Stimulated activated CD8-positive, alpha-beta memory T cell treated with anti-CD3 and anti-CD28 coated beads, Interleukin-4, amount 100 ng/mL, for 24 hours (primary cell): ENCODE measurements at places on chromosomes 2 and 18.

- no peak for DNase-seq
Observed at GRCh38 chr2:21363364-21363763, 239.6 kb downstream of the TDRD15 start.

- no peak for DNase-seq
Observed at GRCh38 chr18:435940-436339, 64.6 kb downstream of the COLEC12 start.

DNA sequence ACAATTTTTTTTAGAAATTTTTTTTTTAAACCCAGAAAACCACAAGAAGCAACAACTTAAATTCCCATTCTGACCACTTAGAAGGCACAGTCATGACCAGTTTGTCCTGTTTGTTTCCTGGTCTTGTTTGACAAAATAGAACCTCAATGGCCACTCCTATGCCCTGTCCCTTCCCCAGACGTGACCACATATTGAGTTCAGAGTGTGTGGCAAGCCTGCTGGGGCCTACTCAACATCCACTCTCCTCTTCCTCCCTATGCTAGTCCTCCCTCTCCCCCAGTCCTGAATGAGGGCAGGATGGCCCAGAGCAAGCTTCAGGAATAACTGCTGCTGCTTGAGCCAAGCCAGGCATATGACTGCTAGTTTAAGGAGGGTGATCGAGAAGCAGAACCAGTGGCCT, 89.6 kb downstream of the PRELID3A start:
- DNase-seq = no peak

GRCh38 chr2:133705287-133705686, 137.0 kb upstream of the NCKAP5 start:
- DNase-seq = no peak

DNA sequence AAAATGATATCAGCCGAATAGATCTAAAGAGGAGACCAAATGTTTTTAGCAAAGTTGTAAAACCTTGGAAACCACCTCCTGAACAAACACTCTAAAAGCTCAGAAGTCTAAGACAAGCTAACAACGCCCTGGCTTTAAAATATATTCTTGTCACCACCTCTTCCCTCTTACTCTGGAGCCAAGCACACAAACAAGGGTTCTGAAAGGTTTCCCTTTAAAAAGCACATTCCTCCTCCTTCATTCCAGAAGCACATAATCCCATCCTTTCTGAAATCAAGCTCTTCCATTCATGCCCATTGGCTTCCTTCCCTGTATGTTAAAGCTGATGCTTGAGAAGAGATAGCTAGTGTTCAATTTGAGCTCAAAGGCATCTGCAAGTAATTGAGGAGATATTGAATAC, 382.0 kb downstream of the LNPK start:
- no peak for DNase-seq

- DNase-seq = no peak
Observed at GRCh38 chr2:126953483-126953882, 54.8 kb downstream of the TEX51 start.

GRCh38 chr2:74304332-74305148, 38.7 kb downstream of the SLC4A5 start:
- DNase-seq = no peak

GRCh38 chr18:63183952-63184770, 135.4 kb downstream of the BCL2 start:
- no peak for DNase-seq

DNA sequence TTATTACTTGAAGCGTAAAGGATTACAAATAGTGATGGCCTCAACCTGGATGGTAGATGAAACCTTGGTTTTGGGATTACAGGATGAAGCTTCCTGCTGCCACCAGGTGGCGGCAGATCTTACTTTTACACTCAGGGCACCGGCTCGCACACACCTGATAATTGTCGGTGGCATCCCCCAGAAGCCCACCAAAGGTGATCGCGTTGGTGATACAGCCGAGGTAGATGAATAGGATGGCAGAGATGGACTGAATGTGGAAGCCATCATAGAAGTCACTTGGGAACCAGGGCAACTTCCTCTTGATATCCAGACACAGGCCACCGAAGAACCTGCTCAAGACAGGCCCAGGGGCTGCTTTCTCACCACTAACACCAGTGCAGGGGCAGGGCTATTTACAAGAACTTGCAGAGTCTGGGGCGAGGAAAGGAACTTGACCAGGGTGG, 51.8 kb downstream of the MTHFD2 start:
- peak; percentile 26 for DNase-seq

DNA sequence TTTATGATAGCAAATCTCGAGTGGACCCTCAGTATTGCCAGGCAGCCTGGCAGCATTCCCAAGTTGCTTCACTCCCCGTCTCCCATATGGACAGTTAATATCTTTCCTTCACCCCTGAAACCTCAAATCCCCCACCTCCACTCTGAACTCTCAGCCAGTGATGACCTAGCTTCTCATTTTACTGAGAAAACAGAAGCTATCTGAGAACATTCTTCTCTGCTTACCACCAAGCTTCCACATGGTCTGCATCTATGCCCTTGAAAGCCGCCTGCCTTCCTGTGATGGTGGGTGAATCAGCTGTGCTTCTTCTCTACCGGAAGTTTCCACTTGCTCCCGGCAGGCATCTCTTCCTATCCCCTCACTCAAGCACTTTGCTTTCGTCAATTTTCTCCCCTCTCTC, 529.2 kb downstream of the EPHA4 start:
- no peak for DNase-seq

GRCh38 chr2:119109866-119110265, 48.7 kb downstream of the C1QL2 start:
- DNase-seq = no peak

- no peak for DNase-seq
Observed at GRCh38 chr2:75522543-75523312, 38.0 kb downstream of the EVA1A start.

DNA sequence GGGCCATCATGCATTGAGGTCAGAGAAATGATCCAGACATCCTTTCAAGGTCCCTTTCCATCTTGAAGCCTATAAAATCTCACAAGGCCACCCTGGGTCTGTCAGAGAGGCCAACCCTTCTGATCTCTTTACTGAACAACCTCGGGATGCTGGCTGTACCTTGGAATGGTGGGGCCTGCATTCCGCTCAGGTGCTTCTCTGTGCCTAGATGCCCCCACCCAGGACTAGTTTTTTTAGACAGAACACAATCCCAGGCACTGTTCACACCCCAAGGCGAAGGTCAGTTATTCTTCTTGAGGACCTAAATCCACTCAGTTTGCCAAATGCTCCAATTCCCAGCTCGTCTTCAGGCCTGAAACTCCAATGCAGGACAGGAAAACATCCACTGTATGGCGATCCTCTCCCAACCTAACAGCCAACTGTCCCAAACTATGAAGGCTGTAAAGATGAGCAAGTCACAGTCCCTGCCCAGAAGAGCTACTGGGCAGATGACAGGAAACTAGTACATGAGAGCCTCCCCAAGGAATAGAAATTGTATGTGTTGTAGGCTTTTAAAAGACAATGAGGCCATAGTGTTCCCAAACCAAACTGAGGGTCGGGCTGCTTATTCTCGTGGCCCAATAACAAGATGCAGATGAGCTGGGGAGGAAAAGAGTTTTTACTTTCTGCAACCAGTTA, 154.4 kb upstream of the ACAA2 start:
- DNase-seq = no peak

DNA sequence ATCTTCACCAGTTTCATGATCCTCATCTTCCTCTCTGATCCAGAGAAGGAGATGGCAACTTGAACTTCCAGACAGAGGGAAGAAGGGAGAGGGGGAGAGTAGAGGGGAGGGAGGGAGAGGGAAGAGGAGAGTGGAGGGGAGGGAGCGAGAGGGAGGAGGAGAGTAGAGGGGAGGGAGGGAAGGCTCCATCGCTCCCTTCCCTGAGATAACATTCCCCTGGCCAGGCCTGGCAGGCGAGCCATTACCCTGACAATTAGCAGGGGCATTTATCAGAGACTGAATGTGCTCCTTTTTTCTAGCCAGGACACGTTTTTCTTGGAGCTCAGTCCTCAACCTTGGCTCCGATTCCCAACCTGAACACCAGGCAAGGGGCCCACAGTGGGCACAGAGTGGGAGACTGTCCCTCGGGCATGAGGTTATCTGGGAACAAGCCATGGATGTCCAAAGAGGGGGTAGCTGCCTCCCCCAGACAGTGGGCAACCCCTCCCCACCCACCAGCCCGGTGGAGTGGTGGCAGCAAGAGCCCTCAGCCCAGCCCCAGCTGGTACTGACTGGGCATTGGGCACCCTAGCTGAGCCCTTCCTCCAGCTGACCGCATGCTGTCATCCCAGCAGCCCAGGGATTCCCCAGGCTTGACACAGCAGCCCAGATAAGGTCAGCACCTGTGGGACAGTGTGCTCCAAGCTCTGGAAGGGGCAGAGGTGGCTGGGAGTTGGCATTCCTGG, 81.8 kb downstream of the TNS1 start:
- no peak for DNase-seq

GRCh38 chr18:45402485-45403056, 212.7 kb upstream of the SLC14A2 start:
- DNase-seq = no peak

DNA sequence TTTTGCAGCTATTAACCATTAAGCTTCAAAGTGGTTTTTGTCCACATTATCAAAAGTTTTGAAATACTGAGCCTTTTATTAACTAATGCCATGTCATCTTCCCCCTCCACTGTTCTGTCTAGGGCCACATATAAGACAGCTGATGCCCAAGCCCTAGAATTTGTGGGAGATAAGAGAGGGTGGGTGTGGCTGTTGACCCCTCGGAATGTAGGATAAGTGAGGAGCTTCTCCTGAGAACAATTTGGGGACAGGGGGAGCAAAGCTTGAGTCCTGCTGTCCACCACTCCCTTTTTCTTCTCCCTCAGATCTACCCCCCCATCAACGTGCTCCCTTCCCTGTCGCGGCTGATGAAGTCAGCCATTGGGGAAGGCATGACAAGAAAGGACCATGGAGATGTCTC, 14.3 kb upstream of the ANKRD53 start:
- no peak for DNase-seq

- DNase-seq = no peak
Observed at GRCh38 chr2:150538651-150539201, 51.3 kb upstream of the RND3 start.

- DNase-seq = no peak
Observed at GRCh38 chr18:2780750-2781149, 66.1 kb upstream of the EMILIN2 start.
